ENCODE measurements at places on chromosomes 13 and 19.

DNA sequence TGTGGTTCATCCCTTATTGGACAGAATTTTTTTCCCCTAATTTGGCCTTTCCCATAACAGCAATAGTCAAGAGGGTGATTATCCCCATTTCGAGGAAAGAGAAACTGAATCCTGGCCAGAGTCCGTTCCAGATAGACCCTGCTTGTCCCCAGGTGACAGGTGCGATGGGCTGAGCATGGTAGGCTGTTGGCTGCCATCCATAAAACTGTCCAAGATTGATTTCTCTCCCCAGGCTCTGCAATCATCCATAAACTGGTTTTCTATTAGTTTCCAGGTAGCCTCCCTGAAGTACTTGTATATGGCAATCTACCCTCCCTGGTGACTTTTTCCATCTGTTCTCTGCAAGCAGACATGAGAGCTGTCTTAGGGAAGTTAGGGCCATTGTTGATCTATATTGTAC is 25.4 kb downstream of the SERP2 start:
- no peak for DNase-seq

DNA sequence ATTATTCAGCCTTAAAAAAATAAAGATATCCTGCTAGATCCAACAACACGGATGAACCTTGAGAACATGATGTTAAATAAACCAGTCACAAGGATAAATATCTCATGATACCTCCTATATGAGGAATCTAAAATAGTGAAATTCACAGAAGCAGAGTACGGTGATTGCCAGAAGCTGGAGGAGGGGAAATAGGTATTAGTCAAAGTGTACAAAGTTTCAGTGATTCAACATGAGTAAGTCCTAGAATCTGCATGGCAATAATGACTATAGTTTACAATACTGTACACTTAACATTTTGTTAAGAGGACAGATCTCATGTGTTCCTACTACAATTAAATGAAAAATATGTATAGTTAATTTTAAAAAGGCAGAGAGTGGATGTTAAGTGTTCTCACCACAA is 206.6 kb upstream of the SLC10A2 start:
- DNase-seq: no peak

DNA sequence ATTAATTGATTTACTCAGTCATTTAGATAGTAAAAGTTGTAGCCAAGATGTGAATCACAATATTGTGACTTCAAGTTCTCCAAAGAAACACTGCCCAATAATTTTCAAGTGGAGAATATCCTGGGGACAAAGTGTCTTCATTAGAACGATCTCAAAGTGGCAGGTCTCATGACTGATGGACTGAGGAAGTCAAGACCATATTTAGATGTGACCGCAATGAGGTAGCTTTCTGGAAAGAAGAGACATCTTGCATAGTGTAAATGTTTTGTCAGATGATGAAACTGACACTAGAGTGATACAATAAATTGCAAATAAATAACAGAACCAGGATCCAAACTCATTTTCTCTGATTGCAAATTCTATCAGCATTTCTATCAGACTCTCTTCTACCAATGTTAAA is 1476.9 kb downstream of the EFNB2 start:
- DNase-seq: no peak

- no peak for DNase-seq
These were observed 400.1 kb downstream of the TDRD3 start for GRCh38 chr13:60797112-60797511.

DNA sequence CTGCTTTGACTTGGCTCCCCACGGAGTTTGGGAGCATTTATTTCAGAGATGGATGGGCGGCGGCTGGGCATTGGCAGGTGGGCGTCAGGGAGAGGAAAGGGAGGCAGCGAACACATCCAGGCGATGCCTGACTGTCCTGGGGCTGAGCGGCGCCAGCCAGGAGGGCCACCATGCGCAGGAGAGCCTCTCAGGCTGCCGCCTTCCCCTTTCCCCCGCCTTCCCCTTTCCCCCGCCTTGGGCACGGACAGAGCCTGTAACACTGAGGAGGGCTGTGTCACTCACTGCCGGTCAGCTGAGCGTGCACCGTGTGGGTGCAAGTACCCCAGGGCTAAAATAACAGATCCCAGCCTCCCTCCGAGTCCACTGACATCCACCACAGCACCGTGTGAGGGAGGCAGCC is 11.4 kb downstream of the MCF2L start:
- DNase-seq: no peak

- DNase-seq: no peak
These were observed 857.1 kb downstream of the GPC5 start for GRCh38 chr13:92255526-92255925.

GRCh38 chr19:7830272-7830771 is 304 bp downstream of the EVI5L start:
- no peak for DNase-seq

- no peak for DNase-seq
These were observed 1003.7 kb downstream of the SLITRK1 start for GRCh38 chr13:82878536-82878935.

GRCh38 chr13:48760626-48761025 is 106.9 kb downstream of the CYSLTR2 start:
- no peak for DNase-seq

DNA sequence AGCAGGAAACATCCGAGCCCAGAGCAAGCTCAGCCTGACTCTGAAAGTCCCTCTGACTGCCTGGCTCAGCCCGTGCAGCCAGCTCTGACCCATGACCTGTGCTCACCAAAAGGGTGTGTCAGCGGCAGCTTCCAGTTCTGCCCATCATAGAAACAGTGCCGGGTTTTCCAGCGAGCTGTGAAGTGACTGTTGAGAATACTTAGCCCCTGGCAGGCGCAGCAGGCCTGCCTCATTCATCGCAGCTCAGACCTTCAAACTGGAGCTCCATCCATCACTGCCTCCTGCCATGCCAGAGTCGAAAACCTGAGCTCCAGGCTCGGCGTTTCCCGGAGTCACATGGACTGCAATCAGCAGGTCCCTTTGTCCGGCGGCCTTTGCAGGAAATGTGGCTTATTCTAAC is 16.3 kb upstream of the GSX1 start:
- no peak for DNase-seq

DNA sequence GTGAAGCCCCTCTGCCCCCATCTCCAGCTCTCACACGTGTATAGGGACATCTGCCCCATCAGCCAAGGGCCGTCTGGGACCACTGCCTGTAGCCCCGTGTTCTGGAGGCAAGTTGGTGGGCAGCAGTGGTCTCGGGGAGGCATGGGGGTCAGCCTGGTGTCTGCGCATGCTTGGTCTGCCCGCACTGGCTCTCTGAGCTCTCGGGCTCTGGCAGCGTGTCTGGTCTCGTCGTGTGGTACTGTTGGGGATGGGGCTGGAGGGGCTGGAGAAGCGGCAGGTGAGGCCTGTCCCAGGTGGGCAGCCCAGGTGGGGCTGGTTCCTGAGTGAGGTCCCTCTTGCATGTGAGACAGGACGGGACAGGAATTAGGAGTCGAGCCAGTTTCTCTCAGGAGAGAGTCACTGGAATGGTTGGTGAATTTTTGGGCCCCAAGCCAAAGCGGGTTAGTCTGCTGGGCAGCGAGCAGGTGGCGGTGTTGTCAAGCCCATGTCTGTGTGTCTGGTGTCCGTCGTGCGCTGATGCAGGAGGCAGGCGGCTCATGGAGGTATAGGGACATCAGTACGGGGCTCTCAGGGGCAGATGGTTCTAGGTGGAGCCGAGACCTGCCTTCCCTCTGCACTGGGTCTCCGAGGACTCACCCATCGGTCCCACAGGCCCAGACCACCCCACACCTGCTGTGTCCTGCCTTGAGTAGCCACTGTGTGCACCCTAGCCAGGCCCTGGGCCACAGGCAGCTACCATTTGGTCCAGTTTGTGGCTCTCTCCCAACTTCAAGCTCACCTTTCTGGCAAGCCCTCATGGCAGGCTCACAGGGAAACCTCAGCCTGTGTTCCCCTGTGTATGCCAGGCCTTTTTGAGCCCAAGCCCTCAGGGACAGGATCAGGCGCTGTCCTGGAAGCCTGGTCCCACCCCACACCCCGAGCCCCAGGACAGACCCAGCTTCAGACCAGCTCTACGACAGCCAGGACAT is 18.2 kb downstream of the COMP start:
- DNase-seq: no peak
